Osteocyte (in vitro differentiated cells): ENCODE measurements at places on chromosomes 1 and 21.

- no peak for DNase-seq
These were observed 34.1 kb downstream of the CLCA1 start for GRCh38 chr1:86502721-86503405.

DNA sequence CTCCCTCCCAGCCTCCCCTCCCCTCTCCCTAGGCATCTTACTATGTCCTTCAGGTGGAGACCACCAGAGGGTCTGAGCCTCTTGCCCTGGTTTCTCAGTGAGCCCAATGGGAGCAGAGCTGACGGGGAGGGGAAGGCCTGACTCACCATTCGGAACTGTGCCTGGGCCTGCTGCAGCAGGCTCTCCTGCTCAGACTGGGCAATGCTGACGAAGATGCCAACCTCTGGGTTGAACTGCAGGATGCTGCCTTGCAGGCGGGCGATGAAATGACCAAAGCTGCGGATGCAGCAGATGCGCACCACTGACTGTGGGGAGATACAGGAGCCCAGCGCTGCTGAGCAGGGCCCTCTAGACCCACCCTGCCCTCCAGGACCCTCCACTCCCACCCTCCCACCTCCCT, 11.0 kb upstream of the PAQR6 start:
- no peak for DNase-seq

DNA sequence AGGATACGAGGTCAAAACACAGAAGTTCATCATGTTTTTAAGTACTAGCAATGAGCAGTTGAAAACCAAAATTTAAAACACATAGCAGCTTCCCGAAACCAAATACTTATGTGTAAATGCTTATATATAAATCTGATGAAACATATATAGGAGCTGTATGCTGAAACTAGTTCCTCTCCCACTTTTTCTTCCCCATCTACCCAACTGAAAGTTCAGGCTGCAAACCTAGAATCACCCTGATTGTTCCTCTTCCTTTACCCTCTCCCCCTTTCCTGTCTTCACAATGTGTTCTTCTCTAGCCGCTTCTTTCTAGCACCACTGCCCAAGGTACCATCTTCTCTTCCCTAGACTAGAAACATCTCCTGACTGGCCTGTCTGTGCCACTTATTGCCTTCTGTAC, 90.6 kb downstream of the ST3GAL3 start:
- DNase-seq: no peak

GRCh38 chr1:46379996-46380395, 14.1 kb upstream of the FAAH start:
- no peak for DNase-seq

DNA sequence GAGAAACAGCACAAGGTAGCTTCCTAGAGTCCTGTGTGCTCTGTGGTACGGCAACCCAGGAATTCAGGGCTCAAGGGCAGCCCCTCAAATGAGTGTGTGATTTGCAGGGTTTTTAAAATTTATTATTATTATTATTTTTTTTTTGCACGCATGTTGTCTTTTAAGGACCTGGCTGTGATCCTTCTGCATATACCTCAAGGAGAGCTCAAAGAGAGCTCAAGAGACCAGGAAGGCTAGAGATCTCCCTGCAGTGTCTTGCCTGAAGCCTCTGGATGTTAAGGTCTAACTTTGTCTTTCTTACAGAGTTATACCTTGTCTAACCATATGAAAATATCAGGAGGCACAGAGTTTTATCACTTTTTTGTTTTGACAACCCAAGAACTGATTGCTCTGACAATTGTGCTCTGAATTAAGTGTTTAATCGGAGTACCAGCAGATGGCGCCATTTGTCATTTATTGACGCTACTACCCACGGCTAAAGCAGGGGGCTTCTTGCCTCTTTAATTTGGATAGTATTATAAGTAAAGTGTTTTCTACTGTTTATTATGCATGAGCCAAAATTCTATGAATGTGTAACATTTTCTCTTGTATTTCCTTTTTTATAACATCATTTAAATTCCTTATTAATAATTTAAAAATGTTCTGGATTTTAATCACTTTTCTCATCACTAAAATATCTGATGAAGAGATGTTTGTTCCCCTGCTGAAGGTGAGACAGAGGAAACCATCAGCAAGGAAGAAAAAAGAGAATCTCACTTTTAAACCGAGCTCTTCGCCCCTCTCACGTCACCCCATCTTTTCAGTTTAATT, 35.8 kb upstream of the LMO4 start:
- no peak for DNase-seq

DNA sequence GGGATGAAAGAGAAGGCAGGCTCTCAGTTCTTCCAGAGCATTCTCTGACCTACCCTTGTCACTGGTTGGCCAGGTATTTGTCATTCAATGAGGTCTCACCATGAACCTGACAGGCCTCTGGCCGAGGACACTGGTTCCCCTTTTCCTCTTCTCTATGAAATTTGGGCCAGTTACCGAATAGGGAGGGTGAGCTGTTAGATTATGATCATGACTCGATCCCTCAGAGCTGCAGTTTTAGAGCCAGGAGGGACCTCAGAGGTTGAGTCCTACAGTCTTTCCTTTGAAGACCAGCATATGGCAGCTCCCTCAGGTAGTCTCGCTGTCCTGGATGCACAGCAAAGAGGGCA, 29.5 kb upstream of the CLSTN1 start:
- no peak for DNase-seq

- DNase-seq: no peak
These were observed 22.3 kb upstream of the SPSB1 start for GRCh38 chr1:9270290-9270883.
